ENCODE measurements at places on chromosomes 12 and 14.

- no peak for DNase-seq
These were observed 49.2 kb upstream of the SSTR1 start for GRCh38 chr14:38158468-38158867.

- DNase-seq = no peak
These were observed 223.2 kb downstream of the KTN1 start for GRCh38 chr14:55802986-55803872.

GRCh38 chr14:76720382-76720813, 40.9 kb upstream of the VASH1 start:
- peak; percentile 85 for DNase-seq

GRCh38 chr12:93609281-93610192, 37.1 kb downstream of the SOCS2 start:
- no peak for DNase-seq

DNA sequence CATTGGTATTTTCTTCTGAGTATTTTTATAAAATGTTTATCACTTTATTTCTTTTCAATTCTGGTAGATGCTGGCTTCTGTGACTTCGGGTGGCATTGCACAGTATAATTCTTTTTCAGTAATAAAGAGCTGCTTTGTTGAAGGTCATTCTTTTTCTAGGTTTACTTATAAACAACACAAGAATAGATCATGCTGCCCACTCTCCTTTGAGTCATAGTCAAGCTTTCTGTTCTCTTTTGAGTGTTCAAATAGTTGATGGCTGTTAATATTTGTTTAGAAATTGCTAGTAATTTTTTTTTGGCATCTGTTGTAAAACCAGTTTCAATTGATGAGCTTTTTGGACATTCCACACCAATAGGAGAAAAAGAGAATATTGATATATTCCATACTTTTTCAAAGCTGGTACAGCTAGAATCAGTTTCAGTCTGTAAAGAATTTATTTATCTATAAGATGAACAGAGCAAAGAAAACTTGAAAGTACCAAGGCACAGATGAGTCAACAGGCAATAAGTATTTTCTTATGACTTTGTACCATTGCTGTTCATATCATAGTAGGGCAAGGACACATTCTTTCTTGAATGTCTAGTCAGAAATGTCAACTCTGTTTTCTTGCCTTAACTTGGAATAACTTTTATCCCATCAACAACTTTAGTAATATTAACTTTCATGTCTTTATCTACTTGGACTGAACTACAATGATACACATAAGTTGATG, 513.0 kb upstream of the SEL1L start:
- no peak for DNase-seq

GRCh38 chr12:14394317-14395073, 29.0 kb downstream of the ATF7IP start:
- DNase-seq = peak; percentile 90

GRCh38 chr12:65362234-65363031, 84.0 kb downstream of the MSRB3 start:
- DNase-seq = no peak

DNA sequence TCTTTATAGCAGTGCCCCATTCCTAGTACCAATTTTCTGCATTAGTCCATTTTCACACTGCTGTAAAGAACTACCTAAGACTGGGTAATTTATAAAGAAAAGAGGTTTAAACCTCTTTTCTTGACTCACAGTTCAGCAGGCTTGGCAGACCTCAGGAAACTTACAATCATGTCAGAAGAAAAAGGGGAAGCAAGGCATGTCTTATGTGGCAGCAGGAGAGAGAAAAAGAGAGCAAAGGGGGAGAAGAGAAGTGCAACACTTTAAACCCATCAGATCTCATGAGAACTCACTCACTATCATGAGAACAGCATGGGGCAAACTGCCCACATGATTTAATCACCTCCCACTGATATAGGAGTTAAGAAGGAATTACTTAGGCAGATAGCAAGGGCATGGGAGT, 101.6 kb upstream of the PLEKHG7 start:
- DNase-seq = no peak

GRCh38 chr14:40197344-40197743, 765.1 kb upstream of the FBXO33 start:
- DNase-seq = no peak

DNA sequence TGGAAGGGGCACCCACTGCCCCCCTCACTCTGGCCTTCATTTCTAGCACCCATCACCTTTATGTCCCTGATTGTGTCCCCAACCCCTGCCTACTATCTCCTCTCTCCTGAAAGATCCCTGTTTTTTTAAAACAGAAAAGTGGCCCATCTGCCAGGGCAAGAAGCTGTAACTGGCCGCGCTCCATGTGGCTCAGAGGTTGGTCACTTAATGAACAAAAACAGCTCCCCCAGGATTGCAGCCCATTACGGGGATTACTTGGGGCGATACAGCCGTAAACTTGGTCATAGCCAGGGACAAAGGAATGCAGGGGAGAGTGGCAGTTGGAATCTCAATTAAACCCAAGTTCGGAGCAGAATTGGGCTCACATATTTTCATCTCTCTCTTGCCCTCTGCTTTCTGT, 34.8 kb upstream of the VSX2 start:
- DNase-seq = no peak

DNA sequence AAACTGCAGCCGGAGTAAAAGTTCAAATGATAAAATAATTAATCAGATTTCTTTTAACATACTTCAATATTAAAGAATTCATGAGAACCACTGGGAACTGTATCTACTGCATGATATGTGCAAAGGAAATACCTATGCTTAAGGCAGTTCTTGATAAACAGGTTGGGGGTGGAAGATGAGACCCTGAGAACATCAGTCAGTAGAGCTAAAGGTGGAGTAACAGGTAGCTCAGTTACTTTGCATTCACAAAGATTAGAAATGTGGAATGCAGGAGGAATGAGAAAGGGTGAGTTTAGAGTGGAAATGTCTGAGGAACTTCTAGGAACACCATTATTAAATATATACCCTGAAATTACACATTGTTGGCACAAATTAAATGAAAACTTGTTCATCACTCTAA, 78.6 kb downstream of the COX16 start:
- no peak for DNase-seq

- no peak for DNase-seq
These were observed 124.2 kb downstream of the TTC7B start for GRCh38 chr14:90692061-90692460.

- peak; percentile 17 for DNase-seq
These were observed 17.3 kb upstream of the DNAH10 start for GRCh38 chr12:123744836-123745235.

- DNase-seq = peak; percentile 31
These were observed 198.4 kb downstream of the PHETA1 start for GRCh38 chr12:111170543-111170942.

DNA sequence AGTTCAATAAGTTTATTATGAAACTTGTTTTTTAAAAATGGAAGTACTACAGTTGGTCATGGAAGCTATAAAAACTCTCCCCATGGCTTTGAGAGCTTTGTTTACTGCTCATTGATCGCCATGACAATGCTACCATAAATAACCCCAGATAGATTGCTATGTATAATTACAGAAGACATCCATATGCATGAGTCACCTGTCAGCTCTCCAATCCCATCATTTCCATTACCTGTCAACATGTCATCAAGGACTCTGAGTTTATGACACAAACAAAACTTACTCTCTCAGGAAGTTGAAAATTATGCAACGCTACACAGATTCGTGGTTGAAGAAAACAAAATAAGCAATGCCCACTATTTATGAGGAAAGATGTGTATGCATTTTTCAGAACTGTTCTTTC, 144.4 kb downstream of the SEC23A start:
- DNase-seq = no peak

DNA sequence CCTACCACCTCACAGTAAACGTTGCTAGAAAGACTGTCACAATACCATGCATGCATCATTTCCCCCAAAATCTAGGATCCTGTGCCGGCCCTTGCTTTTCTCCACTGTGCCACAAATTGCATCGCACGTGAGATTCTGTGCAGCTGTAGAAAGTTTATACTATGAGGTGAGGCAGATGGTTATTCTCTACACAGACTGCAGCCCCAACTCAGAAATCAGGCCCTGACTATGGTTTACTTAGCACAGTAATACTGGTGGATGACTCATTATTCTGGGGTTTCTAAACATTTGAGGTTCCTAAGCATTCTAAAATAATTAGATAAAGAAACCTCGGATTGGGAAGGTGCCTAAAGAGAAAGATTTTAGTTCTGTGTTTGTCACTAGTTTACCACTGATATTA, 163.8 kb upstream of the CCDC198 start:
- DNase-seq = peak; percentile 38

DNA sequence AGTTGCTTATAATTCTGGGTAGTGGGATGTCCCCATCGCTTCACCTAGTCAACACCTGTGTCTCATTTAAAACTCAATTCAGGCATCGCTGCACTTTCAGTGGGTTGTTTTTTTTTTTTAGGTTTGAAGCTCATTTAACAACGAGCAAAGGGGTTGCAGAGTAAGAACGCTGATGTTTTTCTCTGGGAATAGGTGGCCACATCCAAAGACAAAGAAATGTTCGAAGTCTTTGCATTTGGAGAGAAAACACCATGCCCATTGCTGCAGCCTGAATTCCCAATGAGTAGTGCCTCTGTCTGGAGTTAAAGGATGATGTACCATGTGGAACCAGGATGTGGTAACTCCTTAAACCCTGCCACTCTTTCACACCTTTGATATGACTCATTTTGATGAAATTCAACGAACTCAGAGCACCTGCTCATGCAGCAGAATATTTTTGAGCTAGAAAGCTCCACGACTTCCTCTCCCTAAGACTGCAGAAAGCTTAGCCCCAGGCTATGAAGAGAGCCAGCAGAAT, 35.1 kb upstream of the BATF start:
- no peak for DNase-seq

GRCh38 chr14:66444271-66444927, 41.8 kb upstream of the CCDC196 start:
- DNase-seq = peak; percentile 57

GRCh38 chr14:23094666-23095195, at the start of gene ACIN1:
Gene ACIN1 (minus strand): TSS chr14:23095136. CDS start chr14:23095112, 24 bp downstream.
- peak; percentile 75 for DNase-seq

DNA sequence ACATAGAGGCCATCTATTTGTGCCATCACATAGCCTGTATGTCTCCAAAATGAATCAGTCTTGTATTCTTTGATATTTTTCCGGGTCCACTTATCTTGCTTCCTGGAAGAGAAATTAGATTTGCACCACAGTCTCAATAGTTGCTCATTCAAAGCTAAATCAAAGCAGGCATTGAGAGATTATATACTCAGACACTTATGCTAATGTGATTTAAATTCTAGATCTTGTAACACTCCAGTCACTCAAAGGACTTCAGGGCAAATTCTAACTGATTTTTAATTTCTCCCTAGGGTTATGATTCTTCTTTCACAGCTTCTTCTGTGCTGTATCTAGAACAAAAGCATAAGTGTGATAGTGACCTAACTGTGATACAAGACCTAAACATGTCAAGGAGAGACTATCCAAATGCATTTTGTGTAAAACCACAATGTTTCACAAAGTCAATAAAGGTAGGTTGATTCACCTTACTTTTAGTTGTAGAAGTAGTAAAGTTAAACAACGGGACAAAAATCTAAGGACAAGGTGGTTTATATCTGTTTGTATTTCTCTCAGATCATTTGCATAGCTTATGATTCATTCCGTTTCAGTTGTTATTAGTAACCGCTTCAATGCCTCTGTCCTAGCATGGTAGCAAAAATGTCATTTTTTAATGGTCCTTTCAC, 26.8 kb downstream of the PLBD1 start:
- no peak for DNase-seq

DNA sequence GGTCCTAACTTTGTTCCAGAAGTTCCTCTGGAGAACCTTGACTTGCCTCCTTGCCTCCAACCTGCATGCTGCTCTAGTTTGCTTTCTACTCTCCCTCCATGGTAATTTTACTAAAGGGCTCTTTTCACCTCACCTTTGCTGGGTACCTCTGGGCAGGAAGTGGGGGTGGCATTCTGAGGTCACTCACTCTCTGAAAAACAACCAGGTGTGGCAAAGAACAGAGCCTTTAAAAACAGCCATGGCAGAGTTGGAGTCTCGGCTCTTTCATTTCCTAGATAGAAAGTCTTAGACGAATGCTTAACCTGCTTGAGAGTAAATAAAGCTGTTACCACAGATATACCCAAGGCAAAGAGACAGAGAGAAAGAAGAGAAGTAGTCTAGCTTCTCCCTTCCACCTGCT, 827.9 kb downstream of the BCL11B start:
- peak; percentile 30 for DNase-seq

DNA sequence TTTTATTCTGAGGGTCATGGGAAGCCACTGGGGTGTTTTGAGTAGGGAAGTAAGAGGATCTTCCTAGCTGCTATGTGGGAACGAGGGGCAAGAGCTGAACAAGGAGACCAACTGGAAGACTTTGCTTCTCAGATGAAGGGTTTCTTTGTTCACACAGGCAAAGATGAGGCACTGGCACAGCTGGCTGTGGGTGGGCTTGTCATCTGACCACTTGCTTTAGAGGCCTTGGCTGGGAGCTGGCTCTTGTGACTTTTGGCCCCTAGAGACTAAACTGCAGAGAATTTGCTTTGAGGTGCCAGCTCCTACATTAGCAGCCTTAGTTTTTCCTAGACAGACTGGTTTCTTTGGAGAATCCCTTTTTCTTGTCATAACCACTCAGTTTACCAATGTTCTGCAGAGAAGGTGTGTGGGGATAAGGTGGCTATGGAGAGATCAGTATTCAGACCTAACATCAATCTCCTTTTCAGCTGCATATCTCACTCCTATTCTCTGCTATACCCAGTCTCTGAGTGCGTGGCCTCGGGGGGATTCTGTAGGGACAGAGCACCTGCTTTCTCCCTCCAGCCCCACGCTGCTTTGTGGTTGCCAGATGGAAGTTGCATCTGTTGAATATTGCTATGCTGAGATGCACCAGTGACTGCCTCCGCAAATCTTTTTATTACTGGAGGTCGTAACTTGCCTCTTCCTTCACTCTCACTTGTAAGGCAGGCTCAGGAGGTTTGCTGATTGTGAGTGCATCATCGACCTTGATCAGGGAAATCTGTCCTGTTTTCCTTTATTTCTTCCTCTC, 12.7 kb downstream of the PPP2R5C start:
- no peak for DNase-seq

- no peak for DNase-seq
These were observed 104.3 kb upstream of the KITLG start for GRCh38 chr12:88684610-88685009.

DNA sequence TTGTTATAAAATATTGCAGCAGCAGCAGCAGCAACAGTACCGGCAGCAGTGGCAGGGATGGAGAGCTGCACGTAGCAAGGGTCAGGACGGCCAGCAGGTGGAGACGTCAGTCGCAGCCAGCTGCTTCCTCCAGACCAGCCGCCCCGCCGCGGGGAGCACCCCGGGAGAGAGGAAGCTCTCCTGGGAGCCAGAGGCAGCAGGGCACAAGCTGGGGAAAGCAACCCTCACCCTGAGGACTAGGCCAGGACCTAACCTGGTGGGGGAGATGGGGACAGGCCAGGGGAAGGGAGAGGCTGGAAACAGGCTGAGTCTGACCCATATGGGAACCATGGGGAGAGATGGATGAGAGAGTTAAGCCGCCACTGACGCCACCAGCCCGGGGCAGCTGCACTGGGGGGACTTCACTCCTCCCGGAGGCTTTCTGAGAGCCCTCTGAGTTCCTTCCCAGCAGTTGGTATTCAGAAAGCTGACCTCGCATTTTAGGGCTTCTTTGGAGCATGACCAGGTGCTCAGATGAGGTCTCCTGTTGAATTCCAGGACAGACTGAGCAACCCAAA, 56.3 kb downstream of the SPTB start:
- peak; percentile 84 for DNase-seq

- peak; percentile 6 for DNase-seq
These were observed 238.3 kb downstream of the FUT8 start for GRCh38 chr14:65650826-65651225.

GRCh38 chr14:22024137-22024536, 350.5 kb upstream of the OR4E1 start:
- DNase-seq = no peak

GRCh38 chr14:68181519-68182326, 362.1 kb downstream of the RAD51B start:
- no peak for DNase-seq

- DNase-seq = no peak
These were observed 6.8 kb upstream of the NUDT4 start for GRCh38 chr12:93370947-93371346.
